Activated CD4-positive, CD25-positive, alpha-beta regulatory T cell (primary cell): ENCODE measurements at places on chromosomes 3 and 15.

- DNase-seq: no peak
Measured at GRCh38 chr3:48423883-48424695, 5.8 kb downstream of the PLXNB1 start.

- DNase-seq: no peak
Measured at GRCh38 chr3:131349454-131349853, 32.1 kb upstream of the NUDT16 start.

- no peak for DNase-seq
Measured at GRCh38 chr3:60160111-60160821, 1091.0 kb downstream of the FHIT start.

GRCh38 chr3:24156466-24156865 lies 211.4 kb downstream of the NR1D2 start:
- DNase-seq: no peak

DNA sequence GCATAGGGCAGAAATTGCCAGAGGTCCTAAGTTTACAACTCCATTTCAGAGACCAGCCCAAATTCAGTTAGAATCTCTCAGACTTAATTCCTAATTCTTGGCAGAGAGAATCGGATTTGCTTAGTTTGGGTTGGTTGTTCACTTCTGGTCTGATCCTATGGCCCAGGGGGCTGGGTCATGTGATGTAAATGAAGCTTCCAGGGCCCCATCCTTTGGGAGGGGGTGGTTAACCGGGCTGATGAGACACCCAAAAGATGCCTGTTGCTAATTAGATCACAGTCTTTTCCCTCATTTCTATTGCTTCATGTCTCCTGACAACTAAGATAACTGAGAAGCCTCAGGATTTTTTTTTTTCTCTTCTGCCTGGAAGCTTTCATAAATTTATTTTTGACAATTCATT lies 11.1 kb upstream of the ZNF620 start:
- DNase-seq: no peak

- DNase-seq: no peak
Measured at GRCh38 chr3:81261996-81262395, 499.4 kb downstream of the GBE1 start.

- no peak for DNase-seq
Measured at GRCh38 chr3:194205675-194206133, 69.8 kb downstream of the HES1 start.

DNA sequence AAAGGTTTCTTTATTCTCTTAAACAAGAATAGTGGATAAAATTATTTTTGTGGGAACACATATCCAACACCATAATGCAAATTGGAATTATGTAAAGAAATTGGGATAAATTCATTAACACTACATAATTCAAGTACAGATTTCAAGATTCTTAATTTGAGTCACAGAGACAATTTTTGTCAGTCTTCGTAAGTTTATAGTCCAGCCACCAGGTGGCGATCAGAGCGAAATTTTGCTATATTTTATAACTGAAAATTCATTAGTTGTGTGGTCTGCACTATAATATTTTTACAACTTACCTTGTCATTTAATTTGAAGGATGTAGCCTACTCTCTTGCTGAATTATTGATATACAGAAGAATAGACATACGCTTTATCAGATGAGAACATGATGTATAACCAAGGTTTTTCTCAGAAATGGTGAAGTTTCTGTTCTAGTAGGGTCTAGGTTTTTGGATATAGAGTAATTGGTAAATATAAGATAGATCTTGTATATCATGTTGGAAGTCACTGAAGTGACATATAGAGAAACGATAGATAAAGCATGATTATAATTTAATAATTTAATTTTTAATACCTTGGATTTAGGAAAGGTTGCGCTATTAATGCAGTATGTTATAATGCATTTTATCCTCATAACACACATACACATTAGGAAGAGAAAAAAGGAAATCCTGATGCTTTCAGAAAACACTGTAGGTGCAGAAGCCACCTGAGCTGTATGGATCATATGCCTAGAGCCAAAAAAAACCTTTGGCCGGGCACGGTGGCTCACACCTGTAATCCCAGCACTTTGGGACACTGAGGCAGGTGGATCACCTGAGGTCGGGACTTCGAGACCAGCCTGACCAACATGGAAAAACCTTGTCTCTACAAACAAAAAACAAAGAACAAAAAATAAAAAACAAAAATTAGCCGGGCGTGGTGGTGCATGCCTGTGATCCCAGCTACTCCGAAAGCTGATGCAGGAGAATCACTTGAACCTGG lies 31.7 kb downstream of the PLSCR4 start:
- no peak for DNase-seq

DNA sequence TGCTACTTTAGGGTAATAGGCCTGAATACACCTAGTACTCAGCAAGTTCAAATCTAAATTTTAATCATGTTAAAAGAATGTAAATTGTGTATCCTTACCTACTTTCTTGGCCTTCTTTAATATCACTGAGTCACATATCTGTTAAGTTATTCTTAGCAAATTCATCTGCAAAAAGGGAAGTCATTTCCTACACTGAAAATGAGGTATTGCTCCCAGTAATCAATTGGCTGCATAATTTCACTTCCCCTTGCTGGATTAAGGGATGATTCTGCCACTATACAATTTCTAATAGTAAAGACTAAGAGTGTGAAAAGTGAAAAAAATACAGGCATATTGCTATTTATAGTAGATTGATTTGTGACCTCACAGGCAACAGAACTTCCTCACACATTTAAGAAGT lies 47.8 kb downstream of the CCDC54 start:
- no peak for DNase-seq

DNA sequence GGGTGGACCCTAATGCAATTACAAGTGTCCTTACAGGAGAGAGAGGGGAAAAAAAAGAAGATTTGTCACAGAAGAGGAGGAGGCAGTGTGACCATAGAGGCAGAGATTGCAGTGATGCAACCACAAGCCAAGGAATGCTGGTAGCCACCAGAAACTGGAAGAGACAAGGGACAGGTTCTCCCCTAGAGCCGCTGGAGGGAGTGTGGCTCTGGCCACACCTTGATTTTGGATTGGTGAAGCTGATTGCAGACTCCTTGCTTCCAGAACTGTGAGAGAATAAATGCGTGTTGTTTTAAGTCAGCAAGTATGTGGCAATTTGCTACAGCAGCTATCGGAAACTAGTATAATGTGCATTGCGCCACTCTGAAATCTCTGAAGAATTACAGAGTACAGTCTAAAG lies 110.1 kb downstream of the SRGAP3 start:
- DNase-seq: no peak

DNA sequence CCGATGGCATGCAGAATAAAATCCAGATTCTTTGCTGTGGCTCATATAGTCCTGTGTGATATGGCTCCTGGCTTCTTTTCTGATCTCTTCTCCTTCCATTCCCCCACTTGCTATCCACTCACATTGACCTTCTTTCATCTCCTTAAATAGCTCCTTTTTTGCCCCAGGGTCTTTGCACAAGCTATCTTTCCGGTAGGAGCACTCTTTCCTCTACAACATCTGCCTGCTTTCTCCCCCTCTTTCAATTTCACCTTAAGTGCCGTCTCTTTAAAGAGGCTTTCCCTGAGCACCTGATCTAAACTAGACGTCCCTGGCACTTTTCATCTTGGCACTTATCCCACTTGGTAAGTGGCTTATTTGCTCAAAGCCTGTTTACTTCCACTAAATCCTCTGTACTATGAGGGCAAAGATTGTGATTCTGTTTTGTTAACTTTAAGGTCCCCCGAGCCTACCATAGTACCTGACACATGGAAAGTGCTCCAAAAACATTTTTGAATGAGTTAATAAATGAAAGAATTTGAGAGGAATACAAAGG lies 323.3 kb upstream of the TLE3 start:
- no peak for DNase-seq

- no peak for DNase-seq
Measured at GRCh38 chr3:57918123-57918837, 89.9 kb upstream of the FLNB start.

DNA sequence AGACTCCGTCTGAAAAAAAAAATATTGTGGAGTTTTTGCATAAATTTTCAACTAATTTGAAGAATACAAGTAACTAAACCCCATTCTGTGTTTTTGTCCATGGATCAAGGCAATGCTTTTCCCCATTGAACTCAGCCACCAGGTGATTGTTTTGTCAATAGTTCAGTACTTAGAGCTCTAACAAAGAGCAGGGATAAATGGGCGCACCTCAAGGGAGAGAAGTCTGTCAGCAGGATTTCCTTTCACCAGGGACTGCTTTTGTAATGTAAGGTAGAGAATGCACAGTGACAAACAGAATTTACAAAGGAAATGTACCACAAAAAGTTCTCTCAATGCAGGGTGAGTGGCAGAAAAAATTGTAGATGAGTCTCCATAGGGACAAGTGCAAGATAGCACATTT lies 10.8 kb upstream of the ATP13A5 start:
- no peak for DNase-seq

- DNase-seq: no peak
Measured at GRCh38 chr15:44882499-44882968, 74.0 kb upstream of the TERB2 start.

DNA sequence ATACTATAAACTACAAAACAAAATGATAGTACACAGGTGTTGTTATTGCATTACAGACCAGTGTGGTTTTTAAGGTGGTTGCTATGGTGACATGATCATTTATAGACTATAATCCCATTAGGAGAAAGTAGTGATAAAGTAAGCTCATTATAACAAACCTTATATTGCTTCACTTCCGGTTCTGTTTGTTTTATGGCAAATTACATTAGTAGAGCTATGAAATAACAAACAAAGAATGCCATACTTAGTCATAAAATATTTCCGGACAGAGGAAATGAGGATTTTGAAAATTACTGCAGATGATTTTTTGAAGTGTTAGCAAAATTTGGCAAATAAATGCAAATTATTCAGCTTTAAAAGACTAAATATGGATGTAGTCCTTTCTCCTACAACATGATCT lies 640.4 kb upstream of the ARPP21 start:
- DNase-seq: no peak

DNA sequence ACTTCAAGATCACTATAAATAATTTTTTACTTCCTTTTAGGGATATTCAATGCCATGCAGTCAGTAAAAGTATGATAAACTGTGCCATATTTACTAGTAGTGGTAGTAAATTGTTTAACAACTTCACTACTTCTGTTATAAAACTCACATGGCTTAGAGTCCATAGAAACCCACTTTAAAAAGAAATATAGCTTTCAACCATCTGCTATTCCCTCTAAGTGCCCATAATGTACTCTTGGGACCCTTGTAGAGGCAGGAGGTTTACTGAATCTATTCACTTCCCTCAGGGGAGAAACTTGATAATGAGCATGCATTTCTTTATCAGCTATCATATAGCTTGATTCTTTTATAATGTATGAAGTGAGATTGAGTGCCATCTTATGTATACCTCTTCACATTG lies 1448.4 kb upstream of the ALCAM start:
- no peak for DNase-seq

GRCh38 chr3:159941038-159942000 lies 47.3 kb upstream of the IL12A start:
- no peak for DNase-seq

GRCh38 chr3:120021523-120021922 lies 72.7 kb downstream of the GSK3B start:
- DNase-seq: no peak
